ENCODE measurements at places on chromosomes 12 and 14.

- DNase-seq: no peak
Observed at GRCh38 chr12:62898526-62898925, 36.4 kb downstream of the PPM1H start.

GRCh38 chr12:17652436-17652835, 437.6 kb downstream of the RERGL start:
- DNase-seq: no peak

DNA sequence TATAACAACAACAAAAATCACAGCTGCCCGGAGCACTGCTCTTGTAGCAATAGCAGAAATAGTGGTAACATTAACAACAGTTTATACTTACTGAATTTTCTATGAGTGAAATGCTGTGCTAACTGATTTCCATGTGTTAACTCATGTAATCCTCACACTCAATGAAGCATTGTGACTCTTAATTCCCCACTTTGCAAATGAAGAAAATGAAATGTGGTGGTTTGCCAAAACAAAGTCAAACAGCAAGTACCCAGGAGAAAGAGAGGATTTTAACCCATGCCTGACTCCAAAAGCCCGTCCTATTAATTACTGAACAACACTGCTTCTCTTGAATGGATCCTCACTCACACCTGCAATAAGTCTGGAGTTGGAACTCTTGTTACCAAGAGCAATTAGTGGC, 123.5 kb downstream of the MED13L start:
- no peak for DNase-seq

- peak; percentile 72 for DNase-seq
Observed at GRCh38 chr14:65079201-65079600, 23.1 kb downstream of the MAX start.

DNA sequence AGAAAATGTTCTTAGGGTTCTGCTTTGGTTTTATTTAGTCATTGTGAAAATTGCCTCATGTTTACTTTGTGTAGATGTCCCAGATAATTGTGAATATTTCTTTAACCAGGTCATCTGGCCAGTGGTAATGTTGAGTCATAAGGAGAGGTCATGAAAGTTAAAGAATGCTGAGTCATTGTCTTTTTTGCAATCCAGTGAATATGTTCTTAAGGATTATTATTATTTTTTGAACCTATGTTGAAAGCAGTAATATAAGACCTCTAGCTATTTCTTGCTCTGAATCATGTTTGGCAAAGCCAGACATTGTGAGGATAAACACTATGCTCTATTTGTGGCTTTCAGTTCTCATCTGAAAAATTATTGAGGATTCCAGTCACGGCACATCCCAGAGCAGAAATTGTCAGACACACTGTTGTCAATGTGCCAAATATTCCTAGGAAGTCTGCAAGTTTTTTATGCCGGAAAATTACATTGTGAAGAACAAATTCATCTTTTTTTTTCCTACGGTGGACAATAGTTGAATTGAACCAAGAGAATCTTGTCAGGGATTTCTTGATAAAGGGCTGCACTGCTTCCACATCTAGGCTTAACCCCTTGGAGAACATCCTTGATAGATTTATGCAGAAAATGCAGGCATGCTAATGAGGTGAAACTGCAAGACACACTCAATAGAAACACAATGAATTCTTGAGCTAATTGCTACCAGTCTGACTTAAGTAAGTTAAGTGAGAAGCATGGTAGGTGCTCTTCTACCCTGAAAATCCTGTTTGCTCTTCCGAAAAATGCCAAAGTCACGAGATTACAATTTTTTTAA, 369.6 kb downstream of the ATP23 start:
- peak; percentile 70 for DNase-seq

DNA sequence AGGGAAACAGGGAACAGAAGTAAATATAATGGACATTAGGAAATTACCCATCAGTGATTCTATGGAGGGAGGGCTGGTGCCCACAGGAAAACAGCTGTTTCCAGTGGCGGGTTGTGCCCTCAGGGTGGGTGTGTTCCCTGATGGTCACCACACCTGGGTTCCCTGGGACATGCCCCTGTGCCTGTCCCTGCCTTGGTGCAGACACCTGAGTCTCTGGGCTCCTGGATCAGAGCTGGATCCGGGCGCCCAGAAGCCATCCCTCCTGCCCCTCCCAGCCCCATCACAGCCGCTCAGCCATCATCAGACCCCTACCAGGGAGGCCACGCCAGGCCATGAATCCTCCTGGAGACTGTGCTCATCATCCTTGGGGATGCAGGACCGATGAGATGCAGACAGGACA, 307.2 kb upstream of the SFSWAP start:
- DNase-seq: no peak

GRCh38 chr14:60227291-60227690, 21.7 kb upstream of the PPM1A start:
- DNase-seq: no peak

DNA sequence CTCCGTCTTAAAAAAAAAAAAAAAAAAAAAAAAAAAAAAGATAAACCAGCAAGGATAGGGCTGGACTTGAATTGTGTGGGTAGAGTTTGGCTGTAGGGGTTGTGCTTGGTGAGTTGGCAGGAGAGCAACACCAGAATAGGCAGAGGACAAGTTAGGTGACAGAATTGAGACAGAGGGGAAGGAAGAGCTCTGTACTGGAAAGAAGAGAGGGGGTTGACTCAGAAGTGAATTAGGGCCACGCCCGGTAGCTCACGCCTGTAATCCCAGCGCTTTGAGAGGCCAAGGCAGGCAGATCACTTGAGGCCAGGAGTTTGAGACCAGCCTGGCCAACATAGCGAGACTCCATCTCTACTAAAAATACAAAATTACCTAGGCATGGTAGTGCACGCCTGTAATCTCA, 6.1 kb upstream of the TMEM30B start:
- no peak for DNase-seq

All from umbilical cord (tissue), 2 donors.